ENCODE measurements at places on chromosomes 7 and 10.

DNA sequence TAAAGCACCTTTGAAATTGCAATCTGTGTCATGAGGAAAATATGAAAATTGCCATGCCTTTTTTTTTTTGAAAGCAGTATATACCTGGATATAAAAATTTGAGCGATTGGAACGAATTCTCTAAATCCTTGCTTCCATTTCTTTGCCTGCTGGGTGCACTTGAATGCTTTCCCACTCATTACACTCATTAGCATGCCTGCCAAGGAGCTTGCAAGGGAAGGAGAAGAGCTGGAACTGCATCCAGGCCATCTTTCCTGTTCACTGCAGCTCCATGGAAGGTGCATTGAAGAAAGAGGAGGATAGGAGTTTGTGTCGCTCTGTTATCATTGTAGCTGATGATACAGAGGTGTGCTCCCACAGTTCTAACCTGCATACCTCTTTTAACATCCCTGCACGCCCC is 102.4 kb upstream of the GJD4 start:
- DNase-seq: no peak

DNA sequence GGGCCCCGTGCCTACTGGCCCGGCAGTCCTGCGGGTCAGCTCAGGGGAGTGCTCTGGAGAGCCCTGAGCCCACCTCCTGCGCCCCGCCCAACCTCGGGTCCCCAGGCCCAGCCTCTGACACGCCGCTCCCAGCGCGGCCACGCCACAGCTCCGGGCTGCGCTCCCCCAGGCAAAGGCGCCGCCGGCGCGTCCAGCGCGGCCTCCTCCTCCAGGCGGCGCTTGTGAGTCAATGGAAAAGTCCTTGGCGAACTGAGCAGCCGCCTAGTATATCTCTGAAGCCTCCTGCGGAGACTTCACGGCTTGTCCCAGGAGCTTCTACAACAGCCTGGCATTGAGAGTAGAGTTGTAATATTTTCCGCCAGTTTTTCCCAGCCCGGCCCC is 29.5 kb upstream of the BMS1 start:
- DNase-seq: peak; percentile 55

DNA sequence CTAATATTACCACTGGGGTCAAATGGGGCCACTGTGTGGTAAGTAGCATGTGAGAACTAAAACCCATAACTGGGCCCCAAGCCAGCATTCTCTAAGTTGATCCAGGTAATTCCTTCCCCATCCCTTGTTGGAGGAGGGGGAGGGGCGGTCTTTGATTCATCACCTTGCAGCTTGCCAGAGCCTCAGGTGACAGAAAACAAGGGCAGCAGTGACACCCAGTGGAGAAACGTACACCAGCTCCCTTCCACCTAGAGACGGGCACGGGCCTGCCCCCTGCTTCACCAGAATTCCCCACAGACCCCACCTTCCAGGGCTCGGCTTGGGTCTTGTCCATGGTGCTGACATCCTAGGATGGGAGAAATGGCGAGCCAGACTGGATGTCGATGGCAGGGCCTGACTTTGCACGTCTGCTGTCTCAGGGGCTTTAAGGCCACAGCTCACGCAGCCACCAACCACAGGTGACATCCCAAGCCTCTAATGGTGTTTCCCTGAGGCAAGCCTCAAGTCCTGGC is 102.0 kb downstream of the STRA8 start:
- DNase-seq: peak; percentile 28

DNA sequence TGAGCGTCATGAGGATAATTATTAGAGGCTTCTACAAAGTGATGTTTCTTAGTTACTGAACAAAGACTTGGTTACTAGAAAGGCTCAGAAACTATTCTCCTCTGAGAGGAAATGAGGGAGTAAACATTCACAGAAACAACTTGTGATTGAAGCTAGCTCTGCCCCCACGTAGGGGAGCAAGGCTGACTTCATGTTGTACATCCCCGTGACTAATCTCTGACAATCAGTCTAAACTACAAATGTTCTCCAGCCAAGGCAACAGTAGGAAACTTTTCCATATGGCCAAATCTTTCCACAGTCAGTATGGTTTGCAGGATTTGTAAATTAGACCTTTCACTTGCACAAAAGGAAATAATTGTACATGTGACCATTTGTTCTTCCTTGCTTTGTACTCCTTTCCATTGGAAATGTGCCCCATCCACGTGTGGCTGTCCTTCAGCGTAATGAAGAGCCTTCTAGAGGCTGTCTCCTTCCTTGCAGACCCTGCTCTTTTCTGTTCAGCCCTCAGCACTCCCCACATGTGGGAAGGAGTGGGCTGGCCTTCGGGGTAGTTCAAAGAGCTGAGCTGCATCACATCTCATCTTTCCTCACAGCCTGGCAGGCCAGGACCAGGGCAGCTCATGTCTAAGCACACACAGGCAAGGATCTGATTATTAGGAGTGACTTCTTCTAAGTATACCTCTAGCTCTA is 93.5 kb downstream of the PCGF5 start:
- peak; percentile 96 for DNase-seq

DNA sequence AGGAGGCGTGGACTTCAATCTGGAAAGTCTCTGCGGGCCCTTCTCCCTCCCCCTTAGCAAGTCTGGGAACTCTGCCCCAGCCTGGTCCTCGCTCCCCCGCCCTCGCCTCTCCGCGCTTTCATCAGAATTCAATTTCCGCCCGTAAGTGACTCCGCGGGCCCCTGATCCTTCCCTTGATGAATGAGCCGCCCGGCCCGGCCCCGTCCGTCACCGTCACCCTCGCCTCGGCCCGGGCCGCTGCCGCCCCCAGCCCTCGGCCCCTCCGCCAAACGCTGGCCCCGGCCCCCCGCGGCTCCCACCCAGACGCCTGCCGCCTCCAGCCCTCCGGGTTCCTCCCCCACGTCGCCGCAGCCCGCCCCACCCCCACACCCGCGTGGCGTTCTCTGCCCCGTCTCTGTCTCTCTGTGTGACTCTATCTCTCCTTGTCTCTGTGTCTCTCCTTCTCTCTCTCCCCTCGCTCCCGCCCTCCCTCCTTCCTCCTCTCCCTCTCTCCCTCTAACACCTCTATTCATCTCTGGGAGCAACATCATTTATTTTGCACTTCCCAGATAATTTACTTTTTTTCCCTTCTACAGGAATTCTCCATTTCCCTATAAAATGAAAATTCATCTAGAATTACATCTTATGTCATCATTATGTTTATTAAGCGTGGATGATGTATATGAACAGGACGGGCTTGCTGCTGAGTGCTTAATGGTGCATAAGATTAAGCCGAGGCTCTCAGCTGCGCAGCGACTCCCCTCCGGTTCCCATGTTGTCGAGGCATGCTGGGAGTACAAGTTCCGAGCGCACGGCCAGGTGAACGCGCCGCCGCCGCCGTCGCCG is 91.2 kb upstream of the PAX2 start:
- no peak for DNase-seq

- DNase-seq: no peak
These were observed 262.3 kb downstream of the SORCS3 start for GRCh38 chr10:104903433-104903832.

DNA sequence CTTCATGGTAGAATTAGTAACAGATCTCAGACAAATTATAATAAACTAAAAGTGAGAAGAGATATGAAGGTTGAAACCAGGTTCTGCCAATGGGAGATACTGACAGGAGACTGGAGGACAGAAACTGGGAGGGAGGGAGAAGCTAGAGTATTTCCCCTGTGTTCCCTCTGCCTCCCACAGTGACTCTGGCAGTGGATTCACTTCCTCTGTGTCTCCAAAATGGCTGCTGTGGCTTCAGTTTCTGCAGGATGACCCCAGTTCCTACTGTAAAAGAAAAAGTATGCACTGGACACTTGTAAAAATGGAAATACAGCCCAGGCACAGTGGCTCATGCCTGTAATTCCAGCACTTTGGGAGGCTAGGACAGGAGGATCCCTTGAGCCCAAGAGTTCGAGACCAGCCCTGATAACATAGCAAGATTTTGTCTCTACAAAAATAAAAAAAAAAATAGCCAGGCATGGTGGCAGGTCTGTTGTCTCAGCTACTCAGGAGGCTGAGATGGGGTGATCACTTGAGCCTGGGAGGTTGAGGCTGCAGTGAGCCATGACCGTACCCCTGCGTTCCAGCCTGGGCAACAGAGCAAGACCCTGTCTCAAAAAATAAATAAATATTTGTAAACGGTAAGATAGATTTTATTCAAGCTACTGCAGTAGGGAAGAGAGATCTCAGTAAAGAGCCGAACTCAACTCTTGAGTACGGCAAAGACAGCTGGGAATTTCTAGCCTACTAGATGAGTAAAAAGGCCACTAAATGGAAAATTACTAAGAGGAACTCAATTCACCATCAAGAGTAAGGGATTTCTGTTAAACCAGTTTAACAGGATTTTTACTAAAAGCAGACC is 156.6 kb upstream of the TRIM24 start:
- DNase-seq: no peak

Data from IMR-90 (cell line).